ENCODE measurements at places on chromosomes 7 and 10.

DNA sequence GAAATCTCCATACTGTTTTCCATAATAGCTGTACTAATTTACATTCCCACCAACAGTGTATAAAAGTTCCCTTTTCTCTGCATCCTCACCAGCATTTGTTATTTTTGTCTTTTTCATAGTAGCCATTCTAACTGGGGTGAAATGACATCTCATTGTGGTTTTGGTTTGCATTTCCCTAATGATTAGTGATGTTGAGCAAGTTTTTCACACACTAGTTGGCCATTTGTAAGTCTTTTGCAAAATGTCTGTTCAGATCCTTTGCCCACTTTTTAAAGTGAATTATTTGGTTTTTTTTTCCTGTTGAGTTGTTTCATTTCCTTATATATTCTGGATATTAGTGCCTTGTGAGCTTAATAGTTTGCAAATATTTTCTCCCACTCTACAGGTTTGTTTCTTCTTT, 101.0 kb upstream of the NFE2L3 start:
- no peak for DNase-seq

- DNase-seq: no peak
These were observed 23.5 kb upstream of the TNPO3 start for GRCh38 chr7:129078455-129078854.

- DNase-seq: no peak
These were observed 19.5 kb upstream of the ITGB8 start for GRCh38 chr7:20310963-20311742.

GRCh38 chr10:55024713-55025112, 223.7 kb upstream of the PCDH15 start:
- no peak for DNase-seq

DNA sequence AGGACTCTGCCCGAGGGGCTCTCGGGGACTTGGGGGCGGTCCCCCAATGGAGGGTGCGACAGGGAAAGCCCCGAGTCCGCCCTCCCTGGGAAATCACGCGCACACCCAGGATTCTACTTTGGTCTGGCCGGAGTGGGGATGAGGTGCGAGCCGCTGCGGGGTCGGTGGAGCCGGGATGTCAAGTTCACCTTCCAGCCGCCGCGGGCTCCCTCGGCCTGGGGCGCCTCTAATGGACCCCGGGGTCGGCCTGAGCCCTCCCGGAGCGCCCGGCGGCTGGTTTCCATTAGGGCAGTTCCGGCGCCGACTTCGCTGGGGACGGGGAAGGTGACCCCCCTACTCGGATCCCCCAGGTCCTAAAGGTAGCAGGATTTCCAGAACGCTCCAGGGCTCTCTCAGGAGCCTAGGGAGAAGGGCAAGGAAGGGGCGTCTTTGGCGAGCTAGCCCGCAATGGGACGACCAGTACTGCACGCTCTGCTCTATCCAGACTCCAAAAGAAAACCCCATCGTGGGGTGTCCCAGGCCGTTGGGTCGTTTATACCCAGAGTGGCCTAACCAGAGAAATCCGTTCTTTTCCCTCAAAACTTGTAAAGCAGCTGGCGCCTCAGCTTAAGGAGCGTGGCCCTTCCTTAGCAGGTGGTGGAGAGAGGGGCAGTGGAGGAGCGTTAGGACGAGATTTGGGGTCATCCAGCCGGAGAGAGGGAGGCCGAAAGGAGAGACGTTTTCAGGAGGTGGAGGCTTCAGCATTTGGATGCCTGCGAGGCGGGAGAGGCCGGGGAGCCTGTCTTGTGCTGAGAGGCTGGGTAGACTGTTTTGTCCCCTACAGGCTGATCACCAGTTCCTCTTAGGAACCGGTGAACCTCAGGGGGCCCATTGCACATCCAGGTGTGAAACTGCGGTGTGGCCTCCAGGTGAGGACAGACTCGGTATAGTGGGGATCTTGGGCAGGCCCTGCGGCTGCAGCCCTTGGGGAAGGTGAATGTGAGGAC, 860 bp upstream of the WDR86 start:
- DNase-seq: no peak

DNA sequence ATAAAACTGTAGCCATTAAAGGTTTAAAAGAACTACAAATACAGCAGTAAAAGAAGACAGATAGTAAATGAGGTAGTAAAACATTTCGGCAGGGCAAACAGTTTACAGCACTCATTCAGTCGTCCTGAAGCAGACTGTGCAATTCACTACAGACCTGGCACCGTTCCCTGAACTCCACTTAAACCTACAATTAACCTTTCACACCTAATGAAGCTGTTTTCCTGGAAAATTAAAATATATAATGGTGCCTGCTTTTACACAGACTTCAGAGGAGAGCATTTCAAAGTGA, 335.3 kb downstream of the GFRA1 start:
- no peak for DNase-seq

- no peak for DNase-seq
These were observed 17.1 kb downstream of the PDLIM1 start for GRCh38 chr10:95273393-95274312.

All from right renal cortex interstitium (tissue), 3 donors.